ENCODE measurements at places on chromosomes 5 and 9. TPM values are rescaled to one million over a fixed set of nuclear protein-coding genes. Genes with fewer than 3 reads are reported as not detected.

Gene ANKRD34B
- total RNA-seq, result not detected

DNA sequence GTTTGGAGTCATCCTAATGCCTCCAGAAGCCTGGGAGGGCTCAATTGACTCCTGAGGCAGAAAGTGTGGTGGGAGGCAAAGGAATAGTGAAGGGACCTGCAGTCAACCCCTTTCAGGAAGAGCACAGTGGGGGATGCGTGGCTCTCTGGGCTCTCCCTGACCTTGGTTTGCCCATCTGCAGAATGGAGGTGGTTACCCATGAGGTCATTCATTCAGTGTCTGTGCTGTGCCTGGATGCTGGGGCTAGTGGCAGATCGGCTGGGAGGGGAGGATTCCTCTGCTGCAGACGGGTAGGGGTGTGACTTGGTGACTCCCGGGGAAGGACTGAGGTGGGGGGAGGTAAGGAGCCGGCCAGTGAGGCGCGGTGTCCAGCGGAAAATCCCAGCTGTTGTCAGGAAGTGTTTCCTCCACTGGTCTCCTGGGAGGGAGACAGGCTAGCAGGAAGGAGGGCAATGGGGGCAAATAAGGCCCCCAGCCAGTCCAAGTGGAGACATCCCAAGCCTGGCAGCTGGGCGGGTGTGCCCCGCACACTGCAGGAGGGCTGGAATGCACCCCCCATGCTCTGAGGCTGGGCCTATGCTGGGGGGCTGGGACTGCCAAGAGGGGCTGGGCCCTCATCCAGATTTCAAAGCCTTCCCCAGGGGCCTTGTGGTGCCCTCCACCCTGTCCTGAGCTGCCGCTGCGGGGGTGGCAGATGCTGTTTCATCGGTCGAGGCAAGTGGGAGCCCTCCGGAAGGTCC, 10.9 kb downstream of the CXXC5 start:
- H3K27ac ChIP-seq, result peak overlapping the region; percentile 98
- peak; percentile 57 for DNase-seq
- H3K36me3 ChIP-seq, result no peaks in the 10 kb centered on the region
- peaks cover 99% of the 10 kb centered on the region for H3K4me1 ChIP-seq
- no peaks in the 10 kb centered on the region for H3K27me3 ChIP-seq

GRCh38 chr5:74767579-74767913, 497 bp downstream of the NSA2 start:
- DNase-seq, result no peak
- H3K36me3 ChIP-seq, result peaks cover 51% of the 10 kb centered on the region
- peak overlapping the region; percentile 93 for H3K4me3 ChIP-seq
- no peaks in the 10 kb centered on the region for H3K27me3 ChIP-seq
- peak overlapping the region; percentile 87 for H3K27ac ChIP-seq
- peaks cover 29% of the 10 kb centered on the region for H3K4me1 ChIP-seq

- no peak overlapping the region for H3K27ac ChIP-seq
- no peak overlapping the region for H3K4me3 ChIP-seq
- H3K36me3 ChIP-seq, result no peaks in the 10 kb centered on the region
- peaks cover 25% of the 10 kb centered on the region for H3K4me1 ChIP-seq
Observed at GRCh38 chr5:173831196-173831914, 56.8 kb upstream of the CPEB4 start.

DNA sequence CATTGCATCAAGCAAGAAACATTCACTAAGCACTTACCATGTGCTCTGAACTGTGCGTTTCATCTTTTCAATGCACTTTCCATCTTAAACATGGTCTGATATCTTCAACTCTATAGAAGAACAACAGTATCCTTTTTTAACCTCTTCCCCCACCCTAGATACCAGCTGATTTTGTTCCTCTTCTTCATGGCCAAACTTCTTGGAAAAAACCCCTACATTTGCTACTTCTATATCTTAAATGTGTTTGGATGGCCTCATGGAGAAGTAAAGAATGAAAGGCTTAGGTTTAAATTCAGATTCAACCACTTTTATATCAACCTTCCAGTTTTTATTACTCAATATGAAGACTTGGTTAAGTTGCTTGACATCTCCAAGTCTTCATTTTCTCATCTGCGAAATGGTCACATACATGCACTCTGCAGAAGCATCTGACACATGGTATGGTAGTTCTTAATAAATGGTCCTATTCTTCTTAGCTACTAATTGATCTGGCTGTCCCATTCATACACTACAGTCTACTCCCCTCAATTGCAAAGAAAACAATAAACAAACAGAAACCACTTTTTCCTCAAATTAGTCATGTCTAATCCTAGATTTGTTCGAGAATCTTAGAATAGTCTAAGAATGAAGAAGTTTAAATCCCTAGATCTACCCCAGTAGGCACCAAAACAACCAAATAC, 59.4 kb downstream of the FYB1 start:
- no peak for DNase-seq
- H3K4me3 ChIP-seq, result no peak overlapping the region
- no peak overlapping the region for H3K27ac ChIP-seq
- peaks cover 11% of the 10 kb centered on the region for H3K4me1 ChIP-seq
- no peaks in the 10 kb centered on the region for H3K27me3 ChIP-seq

Gene GRIA1
- total RNA-seq, result 0.42 TPM

DNA sequence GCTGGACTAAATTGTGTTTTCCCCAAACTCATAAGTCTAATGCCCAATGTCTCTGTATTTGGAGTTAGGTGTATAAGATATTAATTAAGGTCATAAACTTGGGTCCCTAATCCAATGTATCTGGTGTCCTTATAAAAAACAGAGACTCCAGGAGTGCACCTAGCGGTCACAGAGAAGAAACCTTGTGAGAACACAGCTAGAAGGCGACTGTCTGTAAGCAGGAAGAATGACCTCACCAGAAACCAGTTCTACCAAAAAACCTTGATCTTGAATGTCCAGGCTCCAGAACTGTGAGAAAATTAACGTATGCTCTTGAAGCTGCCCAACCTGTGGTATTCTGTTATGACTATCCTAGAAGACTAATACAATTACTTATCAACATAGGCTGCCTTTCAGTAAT, 591.7 kb upstream of the PTPRD start:
- no peak for DNase-seq
- H3K27me3 ChIP-seq, result no peaks in the 10 kb centered on the region
- H3K27ac ChIP-seq, result no peak overlapping the region
- H3K4me1 ChIP-seq, result no peaks in the 10 kb centered on the region
- H3K4me3 ChIP-seq, result no peak overlapping the region

Gene HAPLN1
- not detected for total RNA-seq

- H3K27ac ChIP-seq, result no peak overlapping the region
- H3K36me3 ChIP-seq, result no peaks in the 10 kb centered on the region
- no peaks in the 10 kb centered on the region for H3K27me3 ChIP-seq
- no peaks in the 10 kb centered on the region for H3K4me1 ChIP-seq
Observed at GRCh38 chr9:135252980-135253304, 165.5 kb downstream of the OLFM1 start.

Gene GALT
- 25.6 TPM for total RNA-seq

Gene SPATA24
- 14.6 TPM for total RNA-seq
